Stimulated activated CD8-positive, alpha-beta memory T cell treated with anti-CD3 and anti-CD28 coated beads, Interleukin-2, amount 100 ng/mL, for 48 hours (primary cell): ENCODE measurements at places on chromosomes 2 and 18.

GRCh38 chr2:65275141-65275915 is 47.7 kb downstream of the ACTR2 start:
- no peak for DNase-seq

DNA sequence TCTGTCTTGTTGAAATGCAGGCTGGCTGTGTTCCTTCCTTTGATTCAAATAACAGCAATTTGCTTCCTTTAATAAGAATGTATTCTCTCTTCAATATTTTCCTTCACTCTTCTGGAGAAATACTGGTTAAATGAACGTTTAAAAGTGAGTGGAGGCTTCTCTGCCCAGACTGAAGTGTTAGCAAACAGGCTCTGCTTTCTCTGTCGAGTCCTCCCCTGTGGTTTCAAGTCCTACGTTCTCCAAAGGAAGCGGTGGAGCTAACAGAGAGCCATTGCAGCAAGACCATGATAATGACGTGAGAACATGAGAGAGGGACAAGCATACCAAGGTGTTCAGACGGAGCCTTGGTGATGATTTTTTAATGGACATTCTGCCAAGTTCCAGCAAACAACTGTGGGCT is 26.2 kb upstream of the PID1 start:
- DNase-seq = no peak

- DNase-seq = no peak
These were observed 84.8 kb downstream of the VRK2 start for GRCh38 chr2:58131191-58132011.

GRCh38 chr2:220811115-220811514 is 761.0 kb downstream of the EPHA4 start:
- no peak for DNase-seq
